ENCODE measurements at places on chromosomes 2 and 18. TPM values are rescaled to one million over a fixed set of nuclear protein-coding genes. Genes with fewer than 3 reads are reported as not detected.

DNA sequence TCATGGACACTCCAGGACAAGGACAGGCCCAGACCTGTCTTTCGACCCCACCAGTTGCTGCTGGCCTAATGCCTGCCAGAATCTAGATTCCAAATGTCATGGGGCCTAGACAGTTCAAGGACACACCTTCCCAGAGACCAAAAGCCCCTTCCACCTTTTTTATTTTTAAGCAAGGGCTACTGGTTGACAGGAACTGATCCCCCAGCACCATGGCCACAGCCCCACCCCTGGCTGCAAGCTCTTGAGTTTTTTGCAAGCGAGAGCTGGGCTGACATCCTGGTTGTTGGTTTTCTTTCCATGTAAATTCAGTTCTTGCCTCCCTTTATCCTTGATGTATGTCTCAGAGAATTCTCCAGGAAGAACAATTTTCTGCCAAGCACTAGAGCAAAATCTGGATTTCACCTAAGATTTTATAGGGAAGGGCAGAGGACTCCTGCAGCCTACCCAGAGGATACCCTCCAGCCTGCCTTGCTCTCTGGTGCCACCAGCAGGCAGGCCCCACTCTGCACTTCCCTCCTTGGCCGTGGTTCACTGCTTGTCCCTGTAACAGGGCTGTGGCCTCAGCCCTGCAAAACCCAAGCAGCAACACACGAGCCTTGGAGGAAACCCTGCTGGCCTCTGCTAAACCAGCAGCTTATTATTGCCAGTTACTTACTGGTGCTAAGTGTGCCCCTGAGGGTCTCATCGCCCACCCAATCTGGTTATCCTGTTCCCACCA, 97.7 kb downstream of the TWIST2 start:
- DNase-seq = peak; percentile 68

GRCh38 chr2:191245869-191246531, 796 bp downstream of the MYO1B start:
- peak; percentile 97 for DNase-seq

DNA sequence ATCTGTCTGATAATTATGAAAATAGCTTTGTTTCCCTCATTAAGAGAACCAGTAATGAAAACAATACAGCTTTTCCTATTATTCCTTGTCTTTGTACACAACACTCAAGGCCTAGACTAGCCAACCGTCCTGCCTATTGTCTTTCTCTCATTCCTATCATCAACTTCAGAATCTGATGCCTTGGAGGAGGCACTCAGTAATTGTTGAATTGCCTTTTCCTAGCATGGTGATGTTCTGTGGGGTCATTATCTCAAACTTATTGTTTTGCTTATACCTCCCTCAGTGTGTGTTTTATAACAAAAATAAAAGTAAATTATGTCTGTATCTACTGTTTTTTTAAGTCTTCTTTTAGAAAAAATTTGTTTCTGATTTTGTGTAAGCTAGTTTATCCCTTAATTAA, 208.7 kb downstream of the RIT2 start:
- DNase-seq = no peak

- DNase-seq = no peak
Observed at GRCh38 chr2:134128746-134129145, 125.1 kb upstream of the MGAT5 start.

GRCh38 chr2:56287508-56287907, 103.7 kb downstream of the CCDC85A start:
- DNase-seq = no peak

GRCh38 chr2:8611246-8611645, 70.6 kb upstream of the ID2 start:
- DNase-seq = no peak

DNA sequence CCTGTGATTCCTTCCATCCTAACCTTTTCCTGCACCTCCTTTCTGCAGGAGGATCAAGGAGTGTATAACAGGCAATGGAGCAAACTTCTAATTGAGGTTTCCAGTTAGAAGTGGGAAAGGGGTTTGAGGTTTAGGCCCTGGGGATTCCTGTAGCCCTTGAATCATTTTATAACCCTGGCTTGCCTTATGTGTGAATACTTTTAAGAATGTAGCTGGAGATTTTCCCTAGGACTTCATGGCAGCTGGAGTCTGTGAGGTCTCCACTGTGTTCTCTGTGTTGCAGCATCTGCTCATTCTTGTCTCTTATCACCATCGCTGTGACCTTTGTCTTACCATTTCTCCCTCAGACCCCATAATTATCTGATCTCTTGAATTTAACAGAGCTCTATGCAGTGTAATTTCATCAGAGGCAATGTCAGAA, 370.2 kb upstream of the SLC14A2 start:
- DNase-seq = no peak

GRCh38 chr18:49015886-49016647, 65.3 kb upstream of the SMAD7 start:
- DNase-seq = no peak

GRCh38 chr18:4208366-4208765, 246.7 kb downstream of the DLGAP1 start:
- no peak for DNase-seq

- no peak for DNase-seq
Observed at GRCh38 chr18:9734189-9734588, 26.1 kb downstream of the RAB31 start.

- no peak for DNase-seq
Observed at GRCh38 chr2:235270956-235271355, 222.9 kb upstream of the AGAP1 start.

DNA sequence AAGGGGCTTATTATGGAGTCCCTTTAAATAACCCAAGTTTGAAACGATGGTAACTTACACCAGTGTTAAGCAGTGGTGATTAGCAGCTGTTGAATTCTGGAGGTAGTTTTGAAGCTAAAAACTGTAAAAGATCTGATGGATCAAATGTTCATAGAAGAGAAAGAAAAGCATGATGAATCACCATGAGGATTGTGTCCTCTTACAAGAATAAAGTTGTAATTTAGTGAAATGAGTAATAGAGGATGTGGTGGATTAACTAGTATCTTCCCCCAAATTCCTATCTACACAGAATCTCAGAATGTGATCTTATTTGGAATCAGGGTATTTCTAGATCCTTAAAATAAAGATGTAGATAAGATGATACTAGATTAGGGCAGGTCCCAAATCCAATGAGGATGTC, 1138.2 kb upstream of the TMEFF2 start:
- no peak for DNase-seq

DNA sequence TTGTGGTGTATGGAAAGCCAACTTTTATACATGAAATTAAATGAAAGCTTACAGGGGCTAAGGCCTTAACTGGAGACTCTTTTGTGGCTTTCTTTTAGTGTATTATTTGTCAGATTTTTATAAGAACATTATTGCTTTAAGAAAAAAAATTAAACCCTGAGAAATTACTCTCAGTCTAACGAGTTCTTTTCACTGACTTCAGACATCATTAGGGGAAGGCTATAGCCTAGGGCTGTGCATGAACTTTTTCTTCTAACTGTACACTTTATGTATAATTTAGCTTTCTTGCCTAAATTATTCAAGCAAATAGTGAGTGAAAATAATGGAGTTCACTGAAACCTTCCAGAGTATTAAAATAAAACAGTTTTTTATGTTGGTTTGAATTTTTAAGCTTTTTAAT, 151.1 kb upstream of the MEIS1 start:
- DNase-seq = no peak

DNA sequence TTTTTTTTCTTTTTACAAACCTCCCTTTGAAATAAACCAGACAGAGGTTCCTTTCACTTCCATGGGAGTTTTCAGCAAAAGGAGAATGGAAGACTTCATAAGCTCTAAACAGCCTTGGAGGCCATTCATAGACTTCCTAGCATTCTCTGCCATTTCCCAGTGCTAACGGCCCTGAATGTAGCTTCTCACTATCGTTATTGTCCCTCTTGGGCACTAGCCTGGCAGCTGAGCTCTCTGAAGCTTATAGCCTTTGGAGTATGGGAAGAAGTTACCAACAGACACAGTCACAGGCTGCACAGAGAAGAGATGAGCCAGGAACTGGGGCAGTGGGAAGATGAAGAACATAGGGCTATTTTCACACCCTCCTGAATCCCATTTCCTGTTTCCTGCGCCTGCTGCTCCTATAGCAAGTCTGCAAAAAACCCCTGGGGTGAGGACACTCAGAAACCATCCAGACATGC, 29.1 kb upstream of the EPC2 start:
- peak; percentile 40 for DNase-seq

DNA sequence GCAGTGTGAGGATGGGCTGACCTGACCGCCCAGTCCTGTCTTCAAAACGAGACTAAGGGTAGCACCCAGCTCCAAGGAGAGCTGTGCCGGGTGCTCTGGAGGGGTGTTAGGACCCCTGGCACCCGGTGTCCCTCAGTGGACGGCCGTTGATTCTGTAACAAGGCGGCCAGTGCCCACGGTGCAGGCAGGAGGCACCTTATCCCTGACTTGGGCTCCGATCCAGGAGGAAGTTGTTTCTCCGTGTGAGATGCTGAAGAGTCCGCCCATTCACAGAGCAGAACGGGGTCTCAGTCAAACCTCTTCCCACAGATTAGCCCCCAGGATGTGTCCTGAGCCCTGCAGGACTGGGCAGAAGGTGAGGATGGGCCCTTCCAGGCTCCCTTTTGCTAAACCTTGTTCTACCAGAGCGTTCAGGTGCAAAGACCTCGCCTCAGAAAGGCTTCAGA, 123.0 kb downstream of the NFATC1 start:
- no peak for DNase-seq

- peak; percentile 85 for DNase-seq
Observed at GRCh38 chr2:49770919-49771318, 616.6 kb upstream of the FSHR start.

DNA sequence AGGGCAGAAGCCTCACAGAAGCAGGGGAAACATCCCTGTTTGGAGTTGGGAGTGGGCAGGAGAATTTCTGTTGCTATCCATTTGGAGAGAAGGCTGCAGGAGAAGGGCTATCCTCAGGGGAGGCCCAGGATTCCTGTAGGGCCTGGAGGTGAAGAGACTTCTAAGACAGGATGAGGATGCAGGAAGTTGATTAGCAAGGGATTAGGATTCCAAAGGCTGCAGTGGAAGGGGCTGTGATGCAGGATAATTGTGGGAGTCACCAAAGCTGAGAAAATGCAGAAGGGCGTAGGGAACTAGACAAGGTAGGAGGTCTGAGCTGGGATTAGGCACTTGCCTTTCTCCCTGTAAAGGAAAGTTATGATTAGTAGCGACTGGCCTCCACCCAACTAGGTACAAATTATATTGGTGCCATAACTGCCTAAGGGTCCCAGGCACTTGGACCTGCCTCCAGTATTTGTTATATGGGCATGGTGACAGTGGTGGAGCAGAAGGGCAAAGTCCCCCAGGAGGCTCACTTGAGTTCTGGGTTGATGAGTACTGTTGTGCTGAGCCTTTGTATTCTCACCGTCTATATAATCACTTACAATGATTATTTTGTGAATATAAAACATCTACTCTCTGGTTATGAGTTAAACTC, 96.4 kb upstream of the MSTN start:
- DNase-seq = peak; percentile 36

DNA sequence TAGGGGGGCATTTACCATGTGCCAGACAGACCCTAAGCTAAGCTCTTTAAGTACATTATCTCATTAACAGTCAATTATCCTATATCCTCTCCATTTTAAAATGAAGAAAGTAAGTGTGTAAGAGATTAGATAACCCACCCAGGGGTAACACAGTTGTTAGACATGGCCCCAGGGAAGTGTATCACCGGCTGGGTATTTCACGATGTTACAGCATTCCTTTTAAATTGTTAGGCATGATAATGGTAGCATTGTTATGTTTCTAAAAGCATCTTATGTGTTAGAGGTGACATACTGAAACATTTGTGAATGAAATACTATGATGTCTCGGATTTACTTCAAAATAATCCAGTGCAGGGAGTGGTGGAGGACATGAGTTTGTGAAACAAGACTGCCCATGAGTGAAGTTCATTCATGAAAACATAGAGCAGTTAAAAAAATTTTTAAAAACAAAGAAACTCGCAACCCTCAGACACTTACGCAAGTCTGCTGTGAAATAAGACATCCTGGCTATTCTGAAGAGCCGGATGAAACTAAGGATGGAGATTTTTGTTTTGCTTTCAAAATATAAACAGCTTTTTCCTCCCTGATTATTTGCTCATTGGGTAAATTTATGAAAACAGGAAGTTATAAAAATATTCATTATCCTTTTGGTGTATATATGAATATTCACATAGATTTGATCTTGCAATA, 54.9 kb downstream of the IL1RL2 start:
- no peak for DNase-seq

DNA sequence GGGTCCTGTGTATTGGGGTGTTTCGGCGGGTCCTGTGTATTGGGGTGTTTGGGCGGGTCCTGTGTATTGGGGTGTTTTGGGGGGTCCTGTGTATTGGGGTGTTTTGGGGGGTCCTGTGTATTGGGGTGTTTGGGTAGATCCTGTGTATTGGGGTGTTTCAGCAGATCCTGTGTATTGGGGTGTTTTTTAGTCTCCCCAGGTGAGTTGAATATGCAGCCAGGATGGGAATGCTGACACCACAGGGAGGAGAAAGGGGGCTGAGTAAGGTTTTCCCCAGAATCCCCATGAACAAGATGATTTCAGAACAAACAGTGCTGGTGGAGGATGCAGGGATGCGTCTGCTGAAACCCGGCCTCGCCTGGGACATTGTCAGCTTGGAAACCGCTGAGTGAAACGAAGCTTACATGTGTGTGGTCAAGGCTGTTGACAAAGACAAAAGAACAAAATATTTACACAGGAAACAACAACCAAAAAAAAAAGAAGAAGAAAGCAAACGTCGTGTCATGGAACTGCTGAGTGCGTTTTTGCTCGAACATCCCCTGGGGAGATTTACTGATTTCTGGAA, 88.5 kb upstream of the ODC1 start:
- DNase-seq = no peak

- no peak for DNase-seq
Observed at GRCh38 chr2:95006588-95006987, 18.9 kb upstream of the MAL start.

DNA sequence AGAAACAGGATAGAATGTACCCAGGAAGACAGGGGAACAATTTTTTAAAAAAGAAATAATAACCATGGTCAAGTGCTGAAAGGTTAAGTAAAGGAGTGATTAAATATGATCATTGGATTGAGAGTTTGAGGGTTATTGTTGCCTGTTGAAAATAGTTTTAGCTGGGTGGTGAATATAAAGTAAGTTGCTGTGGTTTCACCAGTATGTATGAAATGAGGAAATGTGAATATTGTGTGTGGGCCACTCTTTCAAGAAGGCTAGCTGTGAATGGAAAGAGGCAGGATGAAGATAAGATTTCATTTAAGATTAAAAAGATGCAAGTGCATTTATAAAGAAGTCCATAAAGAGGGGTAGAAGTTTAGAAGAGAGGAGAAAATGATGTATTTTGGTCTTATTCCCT, 53.8 kb downstream of the GULP1 start:
- DNase-seq = no peak

GRCh38 chr18:45081566-45082181, 401.0 kb downstream of the SETBP1 start:
- DNase-seq = no peak

- DNase-seq = no peak
Observed at GRCh38 chr2:174063492-174064092, 98.4 kb upstream of the SP3 start.

Gene PROKR1
- polyA plus RNA-seq = 1.1 TPM

Gene FSHR
- not detected for polyA plus RNA-seq

Gene ZNF407
- 2.6 TPM for polyA plus RNA-seq

Gene MRPL30
- 53.7 TPM for polyA plus RNA-seq

Gene CIB4
- not detected for polyA plus RNA-seq

Gene C1QL2
- 0.87 TPM for polyA plus RNA-seq

Gene TDRD15
- not detected for polyA plus RNA-seq

Gene ARPC2
- 242 TPM for polyA plus RNA-seq

Gene PSD4
- polyA plus RNA-seq = 0.06 TPM

Gene EPB41L3
- 8.0 TPM for polyA plus RNA-seq

Gene HNMT
- polyA plus RNA-seq = 3.3 TPM

Gene KLF7
- 7.6 TPM for polyA plus RNA-seq

Gene ALPP
- not detected for polyA plus RNA-seq

Gene GCG
- polyA plus RNA-seq = not detected

Gene PPIL3
- polyA plus RNA-seq = 54.0 TPM
